Neural progenitor cell (in vitro differentiated cells): ENCODE measurements at places on chromosomes 3 and 15. TPM values are rescaled to one million over a fixed set of nuclear protein-coding genes. Genes with fewer than 3 reads are reported as not detected.

DNA sequence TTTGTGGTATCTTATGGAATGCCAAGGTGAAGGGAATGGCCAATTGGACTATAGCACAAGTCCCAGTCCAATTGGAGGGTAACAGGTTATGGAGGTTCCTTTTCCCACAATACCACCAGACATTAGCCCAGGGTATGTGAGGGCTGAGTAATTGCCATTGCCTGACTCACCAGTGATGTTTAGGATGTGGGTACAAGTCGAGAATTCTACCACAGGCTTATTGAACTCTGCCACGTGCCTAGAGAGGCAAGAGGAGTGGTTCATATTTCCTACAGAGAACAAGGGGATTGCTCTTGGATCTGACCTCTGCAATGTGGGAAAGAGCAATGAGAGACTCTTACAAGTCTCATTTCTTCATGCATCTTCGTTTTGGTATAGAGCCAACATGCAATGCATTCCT lies 85.0 kb upstream of the XCR1 start:
- no peak for DNase-seq

The EPM2AIP1 gene
- total RNA-seq = 27.4 and 51.4 TPM in 2 replicates

GRCh38 chr3:45002139-45002660 lies 23.9 kb upstream of the CLEC3B start:
- no peak for DNase-seq

DNA sequence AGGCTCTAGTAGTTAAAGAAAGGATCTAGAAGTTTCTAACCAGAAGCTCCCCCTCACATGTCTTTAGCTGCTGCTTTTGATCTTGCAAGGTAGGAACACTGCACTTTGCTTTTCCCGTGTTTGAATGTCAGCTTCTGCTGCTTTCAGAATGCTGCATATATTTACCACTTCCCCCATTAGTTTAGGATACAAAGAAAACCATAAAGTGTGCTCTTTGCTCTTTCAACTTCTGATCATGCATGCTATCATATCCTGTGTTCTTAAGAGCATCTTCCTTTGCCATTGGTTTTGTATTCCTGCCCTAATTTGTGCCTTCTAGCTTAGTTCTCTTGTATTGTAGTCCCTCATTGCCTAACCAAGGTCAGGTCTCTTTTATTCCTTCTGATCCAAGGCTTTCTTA lies 43.3 kb downstream of the ZNF609 start:
- no peak for DNase-seq

The SLC9C1 gene
- 0.31 and 1.3 TPM in 2 replicates for total RNA-seq

GRCh38 chr3:63679186-63679585 lies 26.7 kb downstream of the SNTN start:
- DNase-seq = no peak

GRCh38 chr3:14685179-14685578 lies 10.2 kb downstream of the C3orf20 start:
- no peak for DNase-seq

DNA sequence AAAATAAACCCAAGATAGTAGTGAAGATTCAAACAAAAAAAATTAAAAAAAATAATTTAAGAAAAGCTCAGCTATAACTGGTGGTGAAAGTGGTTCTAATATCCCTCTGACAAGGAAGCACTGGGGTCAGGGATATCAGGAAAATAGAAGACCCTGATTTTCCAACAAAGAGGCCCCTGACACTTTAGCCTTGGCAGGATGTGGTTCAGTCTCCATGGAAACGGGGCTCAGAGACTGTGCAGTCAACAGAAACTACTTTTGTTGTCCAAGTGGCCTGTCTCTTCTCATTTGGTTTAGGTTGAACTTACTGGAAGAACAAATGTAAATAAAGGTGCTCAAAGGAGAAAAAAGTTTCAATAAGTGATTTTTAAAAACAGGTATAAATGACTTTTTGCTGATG lies 27.2 kb downstream of the INTS14 start:
- DNase-seq = peak; percentile 19

GRCh38 chr15:95131131-95131556 lies 899.8 kb downstream of the MCTP2 start:
- no peak for DNase-seq

DNA sequence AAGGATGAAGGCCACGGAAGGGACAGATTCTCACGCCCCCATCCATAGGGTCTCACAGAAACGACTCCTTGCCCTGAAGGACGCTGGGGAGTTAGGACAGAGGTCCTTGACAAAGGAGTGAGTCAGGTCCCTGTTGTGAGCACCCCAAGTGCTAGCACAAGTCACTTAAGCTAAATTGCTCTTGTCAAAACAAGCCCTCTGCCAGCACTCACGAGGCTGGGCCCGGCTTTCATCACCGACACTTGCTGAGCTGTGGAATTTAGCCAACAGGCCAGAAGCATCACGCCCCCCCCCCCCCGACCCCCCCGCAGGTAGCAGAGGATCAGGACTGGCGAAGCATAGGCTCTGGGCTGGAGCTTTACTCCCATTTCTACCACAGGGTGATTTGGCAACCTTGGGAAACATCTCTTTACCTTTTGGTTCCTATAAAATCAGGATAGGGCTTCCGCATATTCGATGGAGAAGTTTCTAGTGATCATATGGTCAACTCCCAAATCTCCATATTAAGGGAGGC lies 75.4 kb downstream of the ADCY5 start:
- DNase-seq = no peak

- DNase-seq = no peak
Measured at GRCh38 chr15:58627701-58628100, 121.8 kb downstream of the ADAM10 start.

GRCh38 chr3:75329476-75330097 lies 334.5 kb upstream of the FRG2C start:
- DNase-seq = peak; percentile 3

- no peak for DNase-seq
Measured at GRCh38 chr3:58672451-58672850, 5.9 kb upstream of the FAM3D start.

The SAMD7 gene
- not detected in 2 replicates for total RNA-seq

The SH3GL3 gene
- total RNA-seq = 3.8 and 8.2 TPM in 2 replicates

The TP53BP1 gene
- total RNA-seq = 66.5 and 73.5 TPM in 2 replicates

DNA sequence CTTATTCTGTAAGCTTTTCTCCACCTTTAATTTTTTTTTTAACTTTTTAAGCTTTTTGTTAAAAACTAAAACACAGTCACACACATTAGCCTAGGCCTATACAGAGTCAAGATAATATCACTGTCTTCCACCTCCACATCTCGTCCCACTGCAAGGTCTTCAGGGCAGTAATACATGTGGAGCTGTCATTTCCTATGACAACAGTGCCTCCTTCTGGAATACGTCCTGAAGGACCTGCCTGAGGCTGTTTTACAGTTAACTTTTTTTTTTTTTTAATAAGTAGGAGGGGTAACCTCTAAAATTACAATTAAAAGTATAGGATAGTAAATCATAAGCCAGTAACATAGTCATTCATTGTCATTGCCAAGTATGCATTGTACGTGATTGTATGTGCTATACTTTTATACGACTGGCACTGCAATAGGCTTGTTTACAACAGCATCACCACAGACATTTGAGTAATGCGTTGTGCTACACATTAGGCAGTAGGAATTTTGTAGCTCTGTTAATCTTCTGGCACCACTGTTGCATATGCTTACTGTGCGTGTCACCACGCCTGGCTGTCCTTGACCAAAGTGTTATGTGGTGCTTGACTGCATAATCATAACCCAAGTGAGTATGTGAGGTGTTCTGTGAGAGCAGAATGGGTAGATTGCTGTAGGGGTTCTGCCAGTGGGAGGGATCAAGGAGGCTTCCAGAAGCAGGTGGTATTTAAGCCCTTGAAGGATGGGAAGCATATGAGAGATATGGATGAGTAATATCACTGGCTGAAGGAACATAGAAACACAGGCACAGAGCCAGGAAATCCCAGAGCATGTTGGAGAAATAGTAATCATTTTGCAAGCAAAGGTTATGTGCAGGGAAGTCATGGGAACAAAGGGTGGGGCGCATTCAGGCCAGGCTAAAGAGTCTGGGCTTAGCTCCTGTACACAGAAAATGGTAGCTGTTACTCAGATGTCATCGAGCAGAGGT lies 18.3 kb downstream of the FBXO22 start:
- peak; percentile 67 for DNase-seq

The SKIC8 gene
- 76.0 and 78.4 TPM in 2 replicates for total RNA-seq

- no peak for DNase-seq
Measured at GRCh38 chr3:82685761-82686160, 924.3 kb upstream of the GBE1 start.

DNA sequence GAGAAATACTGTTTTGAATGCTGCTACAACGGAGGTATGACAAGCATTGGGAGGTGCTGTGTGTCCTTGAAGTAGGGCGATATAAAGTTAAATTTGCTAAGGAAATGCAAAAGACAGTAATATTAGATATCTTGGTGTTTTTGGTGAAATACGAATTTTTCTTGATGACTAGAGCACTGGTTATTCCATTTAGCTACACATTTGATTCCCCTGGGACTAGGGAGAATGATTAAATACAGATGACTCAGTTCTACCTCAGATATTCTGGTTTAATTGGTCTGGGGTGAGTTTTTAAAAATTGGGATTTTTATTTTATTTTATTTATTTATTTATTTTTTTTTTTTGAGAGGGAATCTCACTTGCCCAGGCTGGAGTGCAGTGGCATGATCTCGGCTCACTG lies 18.7 kb upstream of the GADL1 start:
- DNase-seq = no peak

GRCh38 chr3:73561494-73561893 lies 63.2 kb downstream of the PDZRN3 start:
- DNase-seq = no peak

DNA sequence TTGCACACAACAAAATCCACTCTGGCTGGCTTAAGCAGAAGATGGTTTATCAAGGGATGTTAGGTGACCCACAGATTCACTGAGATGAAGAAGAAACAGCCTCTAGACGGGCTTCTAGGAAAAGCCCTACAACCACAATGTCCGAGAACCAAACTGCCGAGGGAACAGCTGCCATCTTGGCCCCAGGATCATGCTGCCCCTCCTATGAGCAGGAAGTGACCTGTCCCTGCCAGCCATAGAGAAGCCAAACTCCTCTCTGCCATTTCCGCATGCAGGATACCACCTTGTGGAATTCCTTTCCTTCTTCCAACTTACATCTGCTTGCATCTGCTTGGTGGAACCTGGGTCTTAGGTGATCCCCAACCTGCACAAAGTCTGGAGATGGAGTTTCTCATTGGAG lies 11.4 kb upstream of the POMGNT2 start:
- DNase-seq = no peak

DNA sequence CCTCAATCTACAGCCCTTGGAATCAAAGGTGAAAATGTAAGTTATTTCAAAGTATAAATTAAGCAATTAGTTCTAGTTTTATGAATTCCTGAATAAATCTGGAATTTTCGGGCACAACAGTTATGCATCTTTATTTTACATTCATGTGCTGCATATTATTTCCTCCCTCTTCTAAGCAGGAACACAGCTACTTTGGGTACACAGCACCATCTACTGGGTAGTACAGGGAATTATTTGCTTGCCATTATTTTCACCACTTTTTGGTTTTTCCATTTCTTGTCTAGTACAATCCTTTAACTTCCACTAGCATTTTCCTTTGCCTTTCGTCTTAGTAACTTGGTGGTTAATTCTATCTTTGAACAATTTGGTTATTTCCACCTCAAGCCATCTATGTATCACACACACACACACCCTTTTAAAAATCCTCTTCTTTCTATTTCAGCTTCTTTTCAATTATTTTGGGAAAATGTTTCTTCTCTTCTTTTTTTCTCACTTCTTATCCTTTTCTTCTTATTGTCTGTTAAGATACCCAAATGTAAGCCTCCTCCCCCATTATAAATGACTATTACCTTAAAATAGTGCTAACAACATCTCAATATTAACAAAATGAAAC lies 451.0 kb downstream of the MFSD1 start:
- DNase-seq = peak; percentile 52

The ANKRD63 gene
- total RNA-seq = not detected in 2 replicates

GRCh38 chr3:15633766-15634598 lies 32.4 kb downstream of the BTD start:
- no peak for DNase-seq

- no peak for DNase-seq
Measured at GRCh38 chr3:4751029-4751501, 228.2 kb upstream of the BHLHE40 start.

- DNase-seq = no peak
Measured at GRCh38 chr15:81023483-81024264, 23.0 kb downstream of the TLNRD1 start.

- DNase-seq = peak; percentile 42
Measured at GRCh38 chr3:181278468-181279238, 289.1 kb upstream of the DNAJC19 start.
